GDM1 (cell line): ENCODE measurements at places on chromosomes 12 and 14.
A peak's percentile ranks its signal among the peaks of the same experiment; 100 is the strongest.

GRCh38 chr14:67487937-67488893 lies at the start of gene TMEM229B:
TSS of gene TMEM229B (minus strand) at chr14:67488721. CDS start at chr14:67473923, 14,798 bp downstream.
- DNase-seq: peak; percentile 79

- no peak for DNase-seq
Measured at GRCh38 chr12:47303995-47304560, 224.3 kb upstream of the AMIGO2 start.

- DNase-seq: no peak
Measured at GRCh38 chr12:120249875-120250795, 15.4 kb downstream of the PXN start.

GRCh38 chr14:99632410-99633035 lies 12.4 kb upstream of the HHIPL1 start:
- no peak for DNase-seq

DNA sequence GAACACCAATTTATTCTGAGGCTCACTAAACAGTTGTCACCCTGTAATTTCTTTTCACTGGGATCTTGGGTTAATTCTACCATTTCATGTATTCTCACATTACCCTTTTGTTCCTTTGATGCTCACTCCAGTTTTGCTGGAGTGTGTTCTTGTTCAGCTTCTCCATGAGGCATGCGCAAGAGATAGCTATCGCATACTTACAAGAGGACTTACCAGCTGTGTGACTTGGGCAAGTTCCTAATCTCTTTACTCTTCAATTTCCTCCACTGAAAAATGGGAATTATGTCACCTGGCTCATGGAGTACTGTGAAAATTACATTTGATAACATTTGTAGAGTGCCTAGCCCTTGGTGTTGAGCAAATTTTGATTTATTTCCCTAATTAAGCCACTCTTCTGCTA lies 56.5 kb upstream of the JDP2 start:
- no peak for DNase-seq

DNA sequence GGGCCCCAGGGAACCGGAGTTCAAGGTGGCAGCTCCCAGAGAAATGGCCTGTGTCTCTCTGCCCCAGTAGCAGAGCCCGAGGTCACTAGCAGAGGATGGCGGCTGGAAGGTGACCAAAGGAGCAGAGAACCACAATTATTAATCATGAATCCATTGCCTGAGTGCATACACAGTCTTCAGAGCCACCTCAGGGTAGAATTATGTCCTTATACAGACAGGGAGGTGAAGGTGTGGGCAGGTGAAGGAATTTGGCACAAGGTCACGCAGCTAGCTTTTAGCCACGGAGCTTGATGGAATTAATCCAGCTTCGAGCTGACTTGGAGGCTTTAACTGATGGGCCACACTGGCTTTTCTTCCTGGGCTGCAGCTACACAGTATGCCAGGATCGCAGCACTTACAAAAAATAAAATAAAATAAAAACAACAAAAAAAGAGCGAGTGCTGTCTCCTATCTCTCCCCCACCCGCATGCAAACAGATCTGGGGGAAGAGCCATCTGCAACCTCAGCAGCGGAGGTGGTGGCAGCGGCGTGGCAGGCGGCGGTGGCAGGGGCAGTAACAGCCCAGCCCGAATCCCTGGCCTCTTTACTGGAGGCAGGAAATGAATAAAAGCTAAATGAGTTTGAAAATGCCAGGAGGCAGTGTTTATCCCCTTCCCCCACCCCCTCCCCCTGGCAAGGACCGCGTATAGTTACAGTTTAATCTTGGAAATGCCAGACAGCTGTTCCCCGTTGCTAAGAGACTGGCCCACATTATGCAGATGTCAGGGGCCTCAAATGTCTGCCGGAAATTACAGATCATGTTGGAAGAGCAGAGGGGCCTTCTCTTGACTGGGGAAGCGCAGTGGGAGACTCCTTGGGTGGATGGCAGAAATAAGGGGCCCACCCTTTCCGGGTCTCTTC lies 93.5 kb downstream of the LRRC74A start:
- DNase-seq: peak; percentile 22

- DNase-seq: no peak
Measured at GRCh38 chr12:11897923-11898322, 172.8 kb upstream of the BCL2L14 start.

DNA sequence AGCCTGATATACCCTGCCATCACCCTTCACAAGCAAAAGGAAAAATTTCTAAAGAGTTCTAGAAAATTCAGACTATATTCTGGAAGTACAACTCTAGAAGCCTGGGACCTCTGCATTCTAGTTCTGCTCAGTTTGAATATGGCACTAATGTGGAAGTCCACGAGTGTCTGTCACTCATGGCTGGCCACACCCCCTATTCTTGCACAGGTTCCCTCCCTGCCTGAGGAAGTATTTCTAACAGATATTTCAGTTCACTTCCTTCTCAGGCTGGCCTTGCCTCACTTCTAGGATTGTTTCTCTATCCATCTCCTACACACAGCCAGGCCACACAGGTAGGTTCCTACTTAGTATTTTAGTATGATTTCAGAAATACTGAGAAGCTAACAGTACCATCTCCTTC lies 67.4 kb downstream of the PHLDA1 start:
- DNase-seq: peak; percentile 74

- peak; percentile 75 for DNase-seq
Measured at GRCh38 chr14:91114079-91115065, 499 bp downstream of the DGLUCY start.

DNA sequence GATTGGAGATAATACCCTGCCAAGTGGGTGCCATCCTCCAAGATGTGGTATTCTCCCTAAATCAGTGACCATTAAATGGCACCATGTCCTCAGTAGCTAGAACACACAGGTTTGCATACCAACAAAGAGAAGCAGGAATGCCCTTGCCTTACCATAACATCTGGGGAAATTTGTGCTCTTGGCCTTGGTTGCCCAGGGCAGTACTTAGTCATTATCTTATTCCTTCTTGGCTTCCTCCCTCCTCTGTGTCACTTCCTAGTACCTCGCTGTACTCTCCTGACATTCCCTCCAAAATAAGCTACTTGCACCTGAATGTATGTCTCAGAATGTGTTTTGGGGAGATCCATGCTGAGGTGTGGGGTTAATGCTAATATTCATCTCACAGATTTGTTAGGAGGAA lies 43.4 kb downstream of the GPR65 start:
- DNase-seq: no peak
